ENCODE measurements at places on chromosomes 13 and 19.

- no peak for DNase-seq
Observed at GRCh38 chr19:30017172-30017571, 75.1 kb downstream of the URI1 start.

DNA sequence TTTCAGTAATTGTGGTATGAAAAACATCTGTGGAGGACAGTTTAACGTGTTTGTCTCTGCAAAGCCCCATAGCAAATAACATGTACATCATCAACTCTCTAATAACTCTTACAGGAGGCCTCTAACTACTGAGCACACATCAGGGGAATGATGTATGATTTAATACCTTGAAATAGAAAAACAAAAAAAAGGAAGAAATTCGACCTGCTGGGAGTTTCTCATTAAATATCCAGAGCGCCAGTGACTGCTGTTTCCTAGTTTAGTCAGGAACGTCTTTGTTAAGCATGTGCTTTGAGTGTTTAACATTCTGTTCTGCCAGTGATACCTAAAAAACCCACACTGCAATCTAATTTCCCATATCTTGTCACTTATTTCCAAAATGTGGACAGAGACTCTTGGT lies 235.4 kb downstream of the PCDH20 start:
- no peak for DNase-seq

DNA sequence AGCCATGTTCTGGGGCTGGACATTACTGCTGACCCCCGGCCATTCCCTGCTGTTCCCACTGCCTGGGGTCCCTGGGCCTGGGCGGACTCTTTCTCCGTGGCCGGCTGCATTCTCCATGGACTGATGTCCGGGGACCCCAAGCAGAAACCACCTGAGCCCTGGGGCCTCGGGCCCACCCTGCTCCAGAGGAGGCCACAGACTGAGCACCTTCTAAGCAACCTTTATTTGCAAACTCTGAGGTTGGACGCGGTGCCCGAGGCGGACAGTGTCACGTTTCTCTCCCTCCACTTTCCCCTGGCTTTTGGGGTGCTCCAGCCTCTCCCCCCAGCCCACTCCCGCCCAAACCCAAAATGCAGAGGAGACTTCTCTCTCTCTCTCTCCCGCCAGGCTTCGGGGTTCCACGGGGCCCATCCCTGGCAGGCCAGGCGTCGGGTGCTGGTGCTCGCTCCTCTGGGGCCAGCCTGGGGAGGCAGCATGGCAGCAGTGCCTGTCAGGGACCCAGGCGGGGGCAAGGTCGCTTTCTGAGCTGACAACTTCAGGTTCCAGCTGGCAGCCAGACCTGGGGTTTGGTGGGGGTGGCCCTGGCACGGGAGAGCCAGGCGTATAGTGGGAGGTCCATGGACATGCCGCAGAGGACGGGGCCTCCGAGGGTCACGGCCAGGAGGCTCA lies 2.3 kb upstream of the C19orf25 start:
- DNase-seq = no peak

DNA sequence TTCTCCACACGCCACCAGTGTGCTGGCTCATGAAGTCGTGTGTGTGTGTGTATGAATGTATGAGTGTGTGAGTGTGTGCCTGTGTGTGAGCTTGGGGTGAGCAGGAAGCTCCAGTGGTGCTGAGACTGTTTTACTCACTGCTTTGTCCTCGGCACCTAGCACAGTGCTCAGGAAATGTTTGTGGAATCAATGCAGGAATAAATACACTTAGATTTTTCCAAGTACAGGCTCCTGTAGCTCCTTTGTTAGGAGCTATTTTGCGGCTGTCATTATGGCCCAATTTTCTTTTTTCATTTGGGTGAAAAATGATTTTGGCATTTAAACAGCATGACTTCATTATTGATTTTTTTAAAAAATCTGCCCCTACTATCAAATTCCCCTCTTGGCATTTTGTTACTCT lies 193.5 kb upstream of the KL start:
- DNase-seq = no peak

DNA sequence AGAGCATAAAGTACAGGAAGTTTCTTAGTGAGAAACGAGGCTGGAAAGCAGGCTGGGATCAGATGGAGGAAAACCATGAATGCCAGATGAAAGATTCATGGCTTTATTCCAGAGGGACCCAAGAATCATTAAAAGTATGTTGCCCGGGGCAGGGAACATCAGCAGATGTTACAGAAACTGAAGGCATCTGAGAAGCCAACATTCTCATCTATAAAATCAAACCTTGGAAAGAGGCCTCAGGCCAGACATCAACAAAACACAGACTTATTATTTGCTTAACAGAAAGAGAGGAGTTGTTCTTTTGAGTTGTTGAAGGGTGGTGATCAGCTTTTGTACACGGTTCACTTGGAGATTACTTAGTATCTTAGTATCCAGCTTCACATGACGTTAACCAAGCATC lies 543.6 kb downstream of the RFC3 start:
- DNase-seq = no peak

GRCh38 chr13:103287659-103288058 lies 221.4 kb upstream of the SLC10A2 start:
- no peak for DNase-seq

DNA sequence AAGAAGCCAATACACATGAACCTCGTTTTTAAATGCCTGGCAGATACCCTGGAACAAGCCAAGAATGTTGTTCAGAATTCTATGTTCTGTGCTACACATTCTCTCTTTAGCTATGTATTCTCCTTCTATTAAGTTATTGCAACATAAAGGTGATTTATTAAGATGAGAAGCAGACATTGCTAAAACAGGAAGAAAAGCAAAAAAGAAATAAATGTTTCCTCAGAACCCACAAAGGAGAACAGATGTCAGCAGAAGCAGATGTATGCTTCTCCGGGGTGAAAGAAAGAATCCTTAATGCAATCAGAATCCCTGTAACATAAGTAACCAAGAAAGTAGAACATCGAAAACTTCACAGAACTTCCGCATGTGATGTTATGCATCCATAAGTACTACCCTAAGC lies 302.9 kb downstream of the DCT start:
- DNase-seq = no peak

GRCh38 chr13:106649495-106649894 lies 81.6 kb upstream of the ARGLU1 start:
- DNase-seq = no peak

- DNase-seq = no peak
Observed at GRCh38 chr13:83350569-83350968, 531.7 kb downstream of the SLITRK1 start.

DNA sequence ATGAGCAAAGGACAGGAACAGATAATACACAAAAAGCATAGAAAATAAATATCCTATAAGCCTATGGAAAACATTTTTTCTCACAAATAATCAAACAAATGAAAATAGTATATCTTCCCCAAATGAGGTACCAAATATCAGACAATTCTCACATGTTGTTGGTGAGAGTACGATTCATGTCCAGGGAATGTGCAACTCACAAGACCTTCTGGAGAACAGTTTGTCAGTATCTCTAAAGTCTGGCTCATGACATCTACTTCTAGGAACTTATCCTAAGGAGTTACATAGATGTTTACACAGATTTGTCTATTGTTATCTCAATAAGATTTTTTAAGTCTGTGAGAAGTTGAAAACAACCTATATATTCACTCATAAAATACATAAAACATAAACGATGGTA lies 80.3 kb upstream of the ARHGEF7 start:
- DNase-seq = no peak

DNA sequence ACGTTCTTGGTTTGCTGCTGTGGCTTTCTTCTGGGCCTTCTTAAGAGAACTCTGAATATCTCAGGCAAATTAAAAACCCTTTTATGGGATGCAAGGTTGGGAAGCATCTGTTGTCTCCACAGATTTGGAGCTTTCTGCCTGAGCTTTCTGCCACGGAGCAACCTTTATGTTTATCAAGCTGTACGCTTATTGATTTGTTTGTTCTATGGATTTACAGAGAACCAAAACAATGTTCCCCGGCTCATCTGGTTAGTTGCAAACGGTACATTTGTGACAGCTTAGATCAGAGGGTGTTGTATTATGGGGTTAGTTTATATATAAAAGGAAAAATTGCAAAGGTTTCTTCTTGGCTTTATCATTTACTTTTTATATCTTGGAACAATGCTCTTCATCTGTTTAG lies 479.6 kb downstream of the DIAPH3 start:
- no peak for DNase-seq
